ENCODE measurements at places on chromosomes 3 and 15. TPM values are rescaled to one million over a fixed set of nuclear protein-coding genes. Genes with fewer than 3 reads are reported as not detected.
A peak's percentile ranks its signal among the peaks of the same experiment; 100 is the strongest.

GRCh38 chr3:138136201-138136600, 4.0 kb upstream of the A4GNT start:
- no peak overlapping the region for H3K27ac ChIP-seq
- no peak overlapping the region for H3K4me3 ChIP-seq
- no peak for DNase-seq
- no peaks in the 10 kb centered on the region for H3K4me1 ChIP-seq
- no peaks in the 10 kb centered on the region for H3K36me3 ChIP-seq

DNA sequence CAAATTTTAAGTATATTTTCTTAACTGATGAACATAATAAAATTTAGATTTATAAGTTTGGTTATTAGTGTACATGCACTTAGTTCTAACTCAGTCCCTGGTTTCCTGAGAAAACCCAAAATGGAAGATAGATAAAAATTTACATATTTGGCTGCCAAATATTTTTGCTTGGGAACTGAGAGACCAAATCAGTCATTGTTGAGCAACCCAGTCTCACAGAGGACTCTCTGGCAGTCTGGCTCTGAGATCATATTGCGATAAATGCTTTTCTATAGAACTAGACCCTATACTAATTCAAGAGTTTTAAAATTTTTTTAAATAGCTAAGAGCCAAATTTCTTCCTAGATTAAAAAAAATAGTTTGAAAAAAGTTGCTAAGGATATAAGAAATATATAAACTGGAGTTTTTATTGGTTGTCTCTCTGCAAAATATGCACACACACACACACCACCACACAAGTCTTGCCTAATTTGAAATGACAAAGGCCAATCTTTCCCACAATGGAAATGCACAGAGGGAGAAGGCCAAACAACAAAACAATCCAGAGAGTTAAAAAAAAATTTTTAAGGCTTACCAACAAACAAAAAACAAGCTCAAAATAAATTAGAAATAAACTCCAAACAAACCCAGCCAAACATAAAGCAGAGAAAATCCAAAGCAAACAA, 259.5 kb downstream of the MECOM start:
- H3K4me3 ChIP-seq: no peak overlapping the region
- DNase-seq: no peak
- H3K27me3 ChIP-seq: peaks cover 10% of the 10 kb centered on the region
- H3K4me1 ChIP-seq: no peaks in the 10 kb centered on the region
- H3K36me3 ChIP-seq: no peaks in the 10 kb centered on the region

- no peaks in the 10 kb centered on the region for H3K4me1 ChIP-seq
- no peak overlapping the region for H3K4me3 ChIP-seq
- no peak overlapping the region for H3K27ac ChIP-seq
- DNase-seq: peak; percentile 10
- H3K27me3 ChIP-seq: peaks cover 2% of the 10 kb centered on the region
Observed at GRCh38 chr3:57112206-57112605, 51.7 kb downstream of the SPATA12 start.

DNA sequence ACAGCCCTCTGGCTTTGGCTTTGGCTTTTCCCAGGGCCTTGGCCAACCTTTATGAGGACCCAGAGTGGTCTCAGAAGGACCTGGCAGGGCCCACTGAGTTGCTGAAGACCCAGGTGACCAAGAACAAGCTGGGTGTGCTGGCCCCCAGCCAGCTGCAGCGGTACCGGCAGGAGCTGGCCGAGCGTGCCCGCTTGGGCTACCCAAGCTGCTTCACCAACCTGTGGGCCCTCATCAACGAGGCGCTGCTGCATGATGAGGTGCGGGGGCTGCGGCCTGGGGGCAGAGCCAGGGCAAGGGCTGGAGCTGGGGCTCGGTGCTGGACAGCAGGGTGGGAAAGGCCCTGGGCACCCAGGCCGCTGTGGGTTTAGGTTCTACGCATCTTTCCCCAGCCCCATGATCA, 6.2 kb downstream of the PLA2G4B start:
- no peaks in the 10 kb centered on the region for H3K27me3 ChIP-seq
- no peak overlapping the region for H3K4me3 ChIP-seq
- H3K36me3 ChIP-seq: peaks cover 4% of the 10 kb centered on the region
- DNase-seq: no peak
- no peak overlapping the region for H3K27ac ChIP-seq

DNA sequence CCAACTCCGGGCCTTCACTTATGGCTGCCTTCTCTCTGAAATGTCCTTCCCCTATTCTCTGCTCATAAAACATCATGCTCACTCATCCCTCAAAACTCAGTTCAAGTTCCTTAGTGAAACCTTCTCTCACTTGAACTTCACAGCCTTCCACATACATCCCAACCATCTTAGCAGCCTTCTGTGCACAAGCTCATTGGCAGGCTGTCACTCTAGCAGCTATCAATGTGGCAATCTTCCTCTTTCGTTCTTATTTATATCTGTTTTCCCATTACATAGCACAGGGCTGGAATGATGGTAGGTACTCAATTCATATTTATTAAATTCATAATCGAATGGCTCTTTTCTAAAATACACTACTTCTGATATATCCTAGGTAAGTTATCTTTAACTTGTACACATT, 66.4 kb upstream of the MCTP2 start:
- H3K4me3 ChIP-seq: no peak overlapping the region
- DNase-seq: no peak
- H3K36me3 ChIP-seq: no peaks in the 10 kb centered on the region

DNA sequence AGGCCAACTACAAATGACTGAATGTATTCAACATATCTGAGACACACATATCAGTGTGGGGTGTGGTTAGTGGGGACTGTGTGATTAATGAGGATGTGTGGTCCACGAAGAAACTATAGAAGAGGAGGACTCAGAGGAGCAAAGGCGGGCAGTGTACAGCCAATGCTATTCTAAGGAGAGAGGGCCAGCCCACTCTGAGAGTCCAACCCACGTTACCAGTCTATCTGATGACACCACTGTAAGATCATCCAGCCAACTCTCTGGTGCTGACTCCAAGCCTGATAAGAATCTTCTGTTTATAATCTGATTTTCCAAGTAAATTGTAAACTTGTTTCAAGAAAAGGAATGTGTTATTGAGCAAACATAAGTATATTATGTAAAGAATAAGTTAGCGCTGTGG, 47.2 kb downstream of the MCF2L2 start:
- DNase-seq: no peak
- peaks cover 23% of the 10 kb centered on the region for H3K4me1 ChIP-seq
- H3K27ac ChIP-seq: no peak overlapping the region
- no peak overlapping the region for H3K4me3 ChIP-seq

GRCh38 chr3:128748557-128748956, 22.6 kb downstream of the RAB7A start:
- DNase-seq: no peak
- H3K27me3 ChIP-seq: no peaks in the 10 kb centered on the region
- H3K4me1 ChIP-seq: peaks cover 55% of the 10 kb centered on the region
- no peak overlapping the region for H3K4me3 ChIP-seq
- peaks cover 31% of the 10 kb centered on the region for H3K36me3 ChIP-seq
- no peak overlapping the region for H3K27ac ChIP-seq

DNA sequence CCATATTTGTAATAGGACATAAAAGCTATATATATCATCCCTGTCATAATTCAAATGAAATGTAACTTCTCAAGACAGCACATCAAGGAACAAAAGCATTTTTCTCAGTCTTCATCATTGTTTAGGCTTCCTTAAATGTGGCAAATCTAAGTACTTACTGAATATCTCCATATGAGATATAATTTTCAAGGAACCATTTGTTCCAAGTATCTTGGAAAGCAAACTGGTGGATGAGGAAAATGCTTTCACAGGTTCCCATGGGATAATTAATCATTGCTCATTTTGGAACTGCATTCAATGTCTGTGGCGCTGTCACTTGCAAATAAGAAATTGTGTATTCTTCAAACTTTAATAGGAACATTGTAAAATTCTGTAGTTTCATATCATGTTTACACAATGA, 52.6 kb upstream of the ZNF385D start:
- H3K27ac ChIP-seq: no peak overlapping the region
- H3K4me1 ChIP-seq: no peaks in the 10 kb centered on the region
- no peaks in the 10 kb centered on the region for H3K36me3 ChIP-seq
- H3K4me3 ChIP-seq: no peak overlapping the region
- no peak for DNase-seq

DNA sequence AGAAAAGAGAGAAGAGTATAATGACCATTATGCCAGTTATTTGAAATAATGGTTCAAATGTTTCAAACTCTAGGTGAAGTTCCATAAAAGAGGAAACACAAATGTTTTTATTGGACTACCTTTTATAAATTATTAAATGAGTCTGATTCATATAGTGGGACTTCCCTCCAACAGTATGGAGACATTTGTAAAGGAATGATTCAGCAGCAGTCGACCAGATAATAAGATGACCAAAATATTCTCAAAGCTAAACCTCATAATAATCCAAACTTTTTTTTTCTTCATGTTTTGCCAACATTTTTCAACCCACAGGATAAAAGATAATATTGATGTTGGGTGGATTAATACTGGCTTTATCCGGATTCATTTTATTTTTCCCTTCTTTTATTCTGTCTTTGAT, 18.8 kb downstream of the TIPARP start:
- H3K27me3 ChIP-seq: no peaks in the 10 kb centered on the region
- no peak overlapping the region for H3K27ac ChIP-seq
- H3K4me1 ChIP-seq: peaks cover 24% of the 10 kb centered on the region
- no peak overlapping the region for H3K4me3 ChIP-seq

- peaks cover 82% of the 10 kb centered on the region for H3K4me1 ChIP-seq
- H3K27me3 ChIP-seq: no peaks in the 10 kb centered on the region
- DNase-seq: no peak
- peaks cover 8% of the 10 kb centered on the region for H3K36me3 ChIP-seq
- no peak overlapping the region for H3K27ac ChIP-seq
Observed at GRCh38 chr15:78456426-78456825, 18.4 kb downstream of the IREB2 start.

DNA sequence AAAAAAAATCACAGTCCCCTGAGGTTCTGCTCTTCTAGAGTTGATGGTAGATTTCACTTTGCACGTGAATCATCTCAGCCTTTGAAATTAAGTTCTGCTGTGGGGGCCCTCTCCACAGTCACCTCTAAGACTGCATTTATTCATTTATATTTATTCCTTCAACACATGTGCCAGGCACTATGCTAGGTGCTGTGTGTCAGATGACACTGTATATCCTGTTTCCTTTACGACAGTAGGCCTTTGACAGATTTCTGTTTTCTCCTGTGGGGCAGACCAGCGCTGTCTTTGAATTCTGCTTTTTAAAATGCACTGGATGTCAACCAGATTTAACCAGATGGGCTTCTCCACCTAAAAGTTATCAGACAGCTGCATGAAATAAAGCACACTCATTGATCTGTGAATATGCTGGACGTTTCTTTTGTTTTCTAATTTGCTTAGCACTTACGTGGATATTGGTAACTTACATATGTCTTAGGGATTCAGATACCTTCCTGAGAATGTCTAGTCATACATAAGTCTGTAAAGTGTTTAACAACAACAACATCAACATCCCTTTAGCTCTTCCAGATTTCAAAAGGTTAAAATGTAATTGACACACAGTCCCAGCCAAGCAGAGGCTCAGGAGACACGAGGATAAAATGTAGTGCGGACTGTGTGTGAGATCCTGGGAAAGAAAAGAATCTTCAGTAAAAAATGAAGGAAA, 525.5 kb upstream of the MCTP2 start:
- DNase-seq: no peak
- H3K4me3 ChIP-seq: no peak overlapping the region
- H3K27ac ChIP-seq: no peak overlapping the region

GRCh38 chr15:76181705-76182107, 121.9 kb downstream of the TMEM266 start:
- H3K4me3 ChIP-seq: no peak overlapping the region
- peak; percentile 55 for DNase-seq
- H3K36me3 ChIP-seq: no peaks in the 10 kb centered on the region

GRCh38 chr3:13023971-13024764, 49.1 kb downstream of the IQSEC1 start:
- H3K27me3 ChIP-seq: no peaks in the 10 kb centered on the region
- DNase-seq: no peak
- H3K36me3 ChIP-seq: no peaks in the 10 kb centered on the region
- H3K4me3 ChIP-seq: no peak overlapping the region

GRCh38 chr15:100771746-100772145, 107.9 kb upstream of the ALDH1A3 start:
- H3K4me1 ChIP-seq: no peaks in the 10 kb centered on the region
- no peaks in the 10 kb centered on the region for H3K36me3 ChIP-seq
- no peaks in the 10 kb centered on the region for H3K27me3 ChIP-seq
- no peak overlapping the region for H3K4me3 ChIP-seq

- H3K4me1 ChIP-seq: peaks cover 10% of the 10 kb centered on the region
- peaks cover 20% of the 10 kb centered on the region for H3K27me3 ChIP-seq
- H3K27ac ChIP-seq: peak within 1 kb of the TSS; percentile 82
- H3K4me3 ChIP-seq: peak within 1 kb of the TSS; percentile 83
- no peaks in the 10 kb centered on the region for H3K36me3 ChIP-seq
- DNase-seq: peak; percentile 57
Observed at GRCh38 chr3:142723968-142724681, at the start of gene TRPC1. TSS of gene TRPC1 (plus strand) at chr3:142724034. CDS start at chr3:142724560, 526 bp downstream.

DNA sequence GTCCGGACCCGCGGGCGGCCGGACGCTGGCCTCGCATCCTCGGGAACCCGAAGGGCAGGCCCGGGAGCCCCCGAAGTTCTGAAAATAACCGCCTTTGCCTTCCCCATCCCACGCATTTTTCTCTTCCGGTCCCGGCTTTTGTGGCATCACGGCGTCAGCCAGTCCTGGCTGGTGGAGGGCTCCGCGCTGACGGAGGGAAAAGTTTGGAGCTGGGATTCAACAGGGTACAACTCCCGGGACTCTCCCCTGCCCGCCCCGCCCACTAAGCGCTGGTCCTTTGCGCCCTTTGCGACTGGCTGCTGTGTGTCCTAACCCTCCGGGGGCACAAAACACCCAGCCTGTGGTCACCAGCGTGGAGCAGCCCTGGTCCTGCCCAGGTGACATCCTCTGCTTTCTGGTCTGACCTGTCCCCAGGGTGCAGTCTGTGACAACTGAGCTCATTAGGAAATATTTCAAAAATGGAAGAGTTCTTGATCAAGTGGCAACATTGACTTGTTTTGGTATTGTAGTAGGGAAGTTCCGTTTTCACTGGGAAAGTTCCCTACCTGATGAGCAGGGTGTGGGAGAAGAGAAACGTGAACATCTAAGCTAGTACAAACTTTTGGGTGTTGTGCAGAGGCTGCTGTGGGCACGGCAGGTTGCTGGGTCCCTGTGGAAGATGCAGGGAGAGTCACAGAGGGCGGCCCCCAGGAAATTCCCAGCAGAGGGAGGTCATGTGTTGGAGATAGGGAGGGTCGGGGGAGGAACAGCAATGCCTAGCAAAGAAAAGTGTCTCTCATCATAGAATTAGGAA, 775 bp downstream of the ARNT2 start:
- no peak overlapping the region for H3K27ac ChIP-seq
- H3K4me3 ChIP-seq: peak overlapping the region; percentile 32
- peaks cover 4% of the 10 kb centered on the region for H3K4me1 ChIP-seq
- H3K27me3 ChIP-seq: peaks cover 64% of the 10 kb centered on the region
- H3K36me3 ChIP-seq: no peaks in the 10 kb centered on the region
- peak; percentile 34 for DNase-seq

GRCh38 chr3:55107187-55107586, 179.3 kb upstream of the LRTM1 start:
- H3K4me3 ChIP-seq: no peak overlapping the region
- H3K36me3 ChIP-seq: no peaks in the 10 kb centered on the region
- no peaks in the 10 kb centered on the region for H3K4me1 ChIP-seq

Gene NR2E3
- not detected for total RNA-seq

Gene ROBO2
- total RNA-seq: not detected

Gene TPRG1
- 1.0 TPM for total RNA-seq

Gene GOLGA6L24
- total RNA-seq: not detected

Gene TMCO5A
- not detected for total RNA-seq

Gene WDR93
- not detected for total RNA-seq

Gene CLRN1
- total RNA-seq: not detected

All from activated naive CD4-positive, alpha-beta T cell treated with anti-CD3 and anti-CD28 coated beads for 36 hours (primary cell).